ENCODE measurements at places on chromosomes 12 and 14. TPM values are rescaled to one million over a fixed set of nuclear protein-coding genes. Genes with fewer than 3 reads are reported as not detected.

TAS2R46 gene
- 0.71 TPM for total RNA-seq

SLC6A12 gene
- total RNA-seq = not detected

CIROP gene
- total RNA-seq = not detected

ERBB3 gene
- 0.90 TPM for total RNA-seq

KLHL33 gene
- 0.19 TPM for total RNA-seq

DNA sequence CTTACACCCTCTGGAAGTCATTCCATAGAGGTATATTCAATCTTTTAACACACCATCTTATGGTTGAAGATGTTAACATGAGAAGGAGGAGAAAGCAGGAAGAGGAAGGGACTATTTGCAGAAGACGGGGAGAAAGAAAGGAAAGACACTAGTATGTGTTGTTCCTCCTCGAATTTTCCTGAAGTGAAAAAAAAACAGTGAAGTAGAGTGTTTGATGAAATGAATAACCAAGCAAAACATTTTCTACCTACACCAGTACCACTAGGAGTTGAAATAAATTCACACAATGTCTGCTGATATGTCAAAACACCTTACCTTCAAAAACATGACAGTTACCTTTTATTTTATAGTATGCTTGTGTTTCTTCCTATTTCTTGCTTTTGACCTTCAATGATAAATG is 1.4 kb upstream of the CNOT2 start:
- no peak for DNase-seq

DNA sequence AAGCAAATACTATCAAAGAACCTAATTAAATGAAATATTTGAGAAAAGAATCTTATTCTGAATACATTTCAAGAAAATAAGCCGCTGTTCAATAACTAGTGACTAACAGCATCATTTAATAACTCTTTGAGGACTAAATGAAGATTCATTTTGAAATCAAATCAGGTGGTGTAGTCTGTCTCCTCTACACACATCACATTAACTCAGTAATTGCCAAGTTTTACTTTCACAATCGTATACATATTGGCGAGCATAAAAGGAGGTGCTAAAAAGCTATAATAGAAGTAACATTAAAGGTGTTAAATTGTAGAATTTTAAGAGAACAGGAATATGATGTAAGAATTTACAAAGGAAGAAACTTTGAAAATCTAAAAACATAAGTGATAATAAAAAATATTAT is 185.1 kb downstream of the MDGA2 start:
- DNase-seq = no peak

GRCh38 chr12:56336361-56337167 is 2.1 kb upstream of the IL23A start:
- DNase-seq = no peak

- no peak for DNase-seq
Measured at GRCh38 chr14:93232159-93232558, 25.1 kb downstream of the UBR7 start.

- DNase-seq = no peak
Measured at GRCh38 chr12:12492547-12492946, 70.1 kb downstream of the DUSP16 start.

DNA sequence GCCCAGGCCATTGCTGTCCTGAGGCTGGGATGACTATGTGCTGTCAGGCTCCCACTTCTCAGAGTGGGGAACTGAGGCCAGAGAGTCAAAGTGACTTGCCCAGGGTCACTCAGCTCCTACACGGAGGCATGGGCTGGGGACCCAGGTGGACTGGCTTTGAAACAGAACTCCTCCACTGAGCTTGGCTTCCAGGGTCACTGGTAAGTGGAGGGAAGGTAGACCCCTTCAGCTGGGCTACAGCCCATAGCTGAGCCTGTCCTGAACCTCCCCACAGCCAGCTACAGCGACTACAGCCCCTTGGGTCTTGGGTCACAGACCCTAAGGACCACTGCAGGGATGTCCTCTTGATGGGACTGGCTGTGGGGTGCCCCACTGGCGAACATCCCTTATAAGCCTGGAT is 40.3 kb upstream of the TRAF3 start:
- DNase-seq = no peak

DNA sequence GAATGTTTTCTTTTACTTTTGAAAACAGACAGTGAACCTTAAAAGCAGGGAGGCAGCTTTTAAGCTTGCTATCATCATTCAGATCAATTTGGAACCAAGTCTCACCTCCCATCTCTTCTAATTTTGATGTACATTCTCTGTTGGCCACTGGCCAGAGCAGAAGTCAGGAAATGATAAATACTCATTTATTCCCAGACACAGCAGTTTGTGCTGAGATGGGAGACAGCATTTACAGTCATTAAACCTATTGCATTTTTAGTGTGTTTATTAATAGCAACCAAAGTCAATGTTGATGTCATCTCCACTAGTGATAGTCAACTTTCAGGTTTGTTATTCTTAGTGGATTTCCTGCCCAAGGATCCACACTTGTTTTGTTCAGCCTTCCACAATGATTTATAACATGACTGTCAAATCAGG is 320.0 kb upstream of the ATP2B1 start:
- no peak for DNase-seq

DNA sequence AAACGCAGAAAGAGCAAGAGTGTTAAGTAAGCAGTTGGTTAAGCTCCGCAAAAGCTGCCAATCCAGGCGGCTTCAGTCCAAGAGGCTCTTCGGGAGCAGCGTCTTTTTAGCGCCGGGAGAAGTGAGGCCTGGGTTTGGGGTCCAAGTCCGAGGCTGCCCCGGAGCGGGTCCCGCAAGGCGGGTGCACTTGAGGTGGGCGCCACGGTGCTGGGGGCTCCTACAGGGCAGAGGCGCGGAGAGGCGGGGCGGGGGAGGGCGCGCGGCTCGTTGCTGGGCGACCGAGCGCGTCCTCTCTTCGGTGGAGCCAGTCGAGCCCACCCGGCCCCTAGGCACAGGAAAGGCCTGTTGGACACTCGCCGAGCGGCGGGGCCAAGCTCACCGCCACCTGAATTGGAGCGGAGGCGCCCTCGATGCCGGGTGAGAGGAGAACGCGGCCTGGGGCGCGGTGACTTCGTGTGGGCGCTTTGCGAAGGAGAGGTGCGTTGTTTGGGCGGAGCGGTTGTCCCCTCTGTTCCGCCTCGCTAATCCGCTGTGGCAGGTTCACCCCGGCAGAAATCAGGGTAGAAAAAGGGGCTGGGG is 15.6 kb downstream of the TTC6 start:
- DNase-seq = no peak

DNA sequence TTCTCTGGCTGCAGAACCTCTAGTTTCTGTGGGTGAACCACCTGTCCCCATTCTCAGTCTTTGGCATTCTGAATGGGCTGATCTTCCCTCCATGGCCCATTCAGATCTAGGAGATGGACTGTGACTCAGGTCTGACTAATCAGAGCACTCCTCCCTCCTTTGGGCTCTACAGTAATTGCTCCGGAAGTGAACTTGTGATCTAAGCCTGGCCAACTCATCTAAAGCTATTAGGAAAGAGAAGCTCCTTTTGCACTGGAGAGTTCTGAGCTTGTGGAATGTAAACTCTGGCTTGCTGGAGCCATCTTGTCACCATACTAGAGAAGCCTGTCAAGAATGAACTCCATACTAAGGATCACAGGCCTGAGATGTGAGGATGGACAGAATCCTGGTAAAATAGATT is 168.2 kb downstream of the SUDS3 start:
- no peak for DNase-seq

DNA sequence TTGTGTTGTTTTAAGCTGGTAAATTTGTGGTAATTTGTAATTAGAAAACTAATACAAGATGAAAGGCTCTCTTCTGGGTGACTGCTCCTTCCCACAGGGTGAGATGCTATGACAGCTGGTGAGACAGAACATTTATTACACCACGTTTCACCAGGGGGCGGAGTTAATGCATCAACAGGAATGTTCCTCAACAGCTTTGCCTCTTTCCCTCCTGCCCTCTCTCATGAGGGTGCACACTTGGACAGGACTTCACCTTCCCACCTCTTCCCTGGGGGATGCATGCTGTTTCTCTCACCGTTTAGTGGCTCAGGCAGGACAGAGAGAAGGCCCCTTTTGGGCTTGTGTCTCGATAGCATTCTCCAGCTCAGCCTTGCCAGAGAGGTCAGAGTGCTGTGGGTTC is 13.4 kb upstream of the PPP1R1A start:
- DNase-seq = no peak

GRCh38 chr14:60508707-60509437 is at the start of gene SIX6:
SIX6 (plus strand) TSS chr14:60509146; CDS start chr14:60509399, 253 bp downstream.
- DNase-seq = no peak

DNA sequence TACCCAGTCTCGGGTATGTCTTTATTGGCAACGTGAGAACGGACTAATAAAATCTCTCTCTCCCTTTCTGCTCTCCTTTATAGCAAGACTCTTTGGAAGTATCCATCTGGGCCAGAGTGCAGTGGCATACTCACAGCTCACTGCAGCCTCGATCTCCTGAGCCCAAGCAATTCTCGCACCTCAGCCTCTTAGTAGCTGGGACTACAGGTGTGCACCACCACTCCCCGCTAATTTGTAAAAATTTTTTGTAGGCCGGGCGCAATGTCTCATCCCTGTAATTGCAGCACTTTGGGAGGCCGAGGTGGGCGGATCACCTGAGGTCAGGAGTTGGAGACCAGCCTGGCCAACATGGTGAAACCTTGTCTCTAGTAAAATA is 33.2 kb upstream of the PPP2R5C start:
- no peak for DNase-seq

DNA sequence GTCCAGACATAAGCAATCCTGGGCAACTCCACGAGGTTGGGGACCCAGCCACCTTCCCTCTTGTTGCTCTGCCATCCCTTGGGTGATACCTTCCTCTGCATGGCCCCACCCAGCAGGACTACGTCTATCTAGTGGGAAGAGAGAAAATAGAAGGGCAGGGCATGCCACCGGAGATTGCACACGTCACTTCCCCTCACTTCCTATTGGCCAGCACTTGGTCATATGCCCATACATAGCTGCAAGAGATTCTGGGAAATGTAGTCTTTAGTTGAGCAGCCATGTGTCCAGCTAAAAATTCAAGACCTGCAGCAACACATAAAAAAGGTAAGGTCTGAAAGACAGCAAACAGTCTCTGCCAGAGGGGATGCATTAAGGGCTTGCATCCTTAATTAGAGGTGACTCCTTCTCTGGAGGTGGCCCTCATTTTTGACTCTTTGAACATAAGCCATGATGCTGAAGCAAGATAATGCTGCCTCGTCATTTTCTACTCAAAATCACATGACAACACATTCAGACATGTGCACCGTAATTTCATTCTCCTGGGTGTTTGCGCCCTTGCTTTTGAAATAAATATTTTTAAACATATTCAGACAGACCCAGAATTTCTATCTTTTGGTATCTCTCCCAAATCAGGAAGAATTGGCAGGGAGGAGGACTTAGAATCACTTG is 91.8 kb upstream of the PWP1 start:
- DNase-seq = no peak
